Stimulated activated CD8-positive, alpha-beta memory T cell treated with anti-CD3 and anti-CD28 coated beads, Interleukin-15, amount 100 ng/mL, for 4 hours (primary cell): ENCODE measurements at places on chromosomes 4 and X.

- no peak for DNase-seq
These were observed 107.2 kb downstream of the GASK1B start for GRCh38 chr4:158065603-158066002.

DNA sequence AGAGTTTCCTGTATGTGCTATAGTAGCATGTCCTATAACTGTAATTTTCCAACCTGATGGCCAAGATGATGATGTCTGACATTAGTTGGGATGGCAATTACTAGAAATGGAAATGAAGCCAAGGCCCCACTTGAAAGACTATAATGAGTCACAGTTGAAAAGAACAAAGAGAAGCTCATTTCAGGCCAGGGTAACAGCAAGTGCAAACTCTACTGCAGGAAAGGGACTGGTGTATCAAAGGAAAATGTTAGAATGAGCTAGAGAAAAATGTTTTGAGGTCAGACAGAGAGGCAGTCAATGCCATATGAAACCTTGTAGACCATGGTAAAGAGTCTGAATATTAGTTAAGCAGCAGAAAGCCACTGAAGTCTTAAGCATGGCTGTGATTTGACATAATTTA is 146.2 kb upstream of the SH3RF1 start:
- DNase-seq, result no peak

DNA sequence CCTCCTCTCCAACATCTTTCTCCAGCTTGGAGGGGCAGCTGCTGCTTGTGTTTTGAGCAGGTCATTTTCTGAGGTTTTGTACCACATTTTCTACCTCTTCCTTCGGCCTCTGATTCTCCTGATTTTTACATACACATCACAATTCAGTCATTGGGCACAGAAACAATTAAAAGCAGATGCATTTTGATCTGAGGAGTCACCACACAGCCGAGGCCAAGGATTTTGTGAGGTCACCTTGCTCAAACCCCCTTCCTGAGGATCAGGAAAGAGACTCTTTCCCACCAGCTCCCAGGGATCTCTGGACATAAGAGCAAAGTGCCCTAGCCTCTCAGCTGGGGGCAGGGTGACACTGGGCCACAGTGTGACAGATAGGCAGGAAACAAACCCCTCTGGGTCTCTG is 5.4 kb upstream of the FATE1 start:
- no peak for DNase-seq

- no peak for DNase-seq
These were observed 159.1 kb upstream of the TTC29 start for GRCh38 chr4:147104768-147105167.

DNA sequence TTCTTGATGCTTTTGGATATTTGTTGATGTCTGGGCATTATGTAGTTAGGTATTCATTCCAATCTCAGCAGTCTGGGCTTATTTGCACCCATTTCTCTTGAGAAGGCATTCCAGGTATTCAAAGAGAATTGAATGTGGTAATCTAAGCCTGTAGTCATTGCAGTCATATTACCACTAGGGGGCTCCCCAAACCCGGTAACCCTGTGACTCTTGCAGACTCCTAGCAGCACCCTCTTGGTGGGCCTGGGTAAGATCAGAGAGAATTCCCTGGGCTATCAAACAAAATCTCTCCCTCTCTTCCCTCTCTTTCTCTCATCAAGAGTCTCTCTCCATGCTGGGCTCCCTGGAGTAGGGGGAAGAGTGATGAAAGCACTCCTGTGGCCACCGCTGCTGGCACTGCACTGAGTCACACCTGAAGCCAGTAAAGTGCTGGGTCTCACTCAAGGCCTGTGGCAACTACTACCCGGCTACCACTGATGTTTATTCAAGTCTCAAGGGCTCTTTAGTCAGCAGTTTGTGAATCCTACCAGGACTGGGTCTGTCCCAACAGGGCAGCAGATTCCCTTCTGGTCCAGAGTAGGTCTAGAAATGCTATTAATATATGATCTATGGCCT is 187.7 kb upstream of the NUDT10 start:
- DNase-seq, result no peak

- no peak for DNase-seq
These were observed 1221.1 kb upstream of the ADGRL3 start for GRCh38 chr4:59979061-59979460.

GRCh38 chr4:169315530-169316343 is 45.0 kb upstream of the SH3RF1 start:
- no peak for DNase-seq

DNA sequence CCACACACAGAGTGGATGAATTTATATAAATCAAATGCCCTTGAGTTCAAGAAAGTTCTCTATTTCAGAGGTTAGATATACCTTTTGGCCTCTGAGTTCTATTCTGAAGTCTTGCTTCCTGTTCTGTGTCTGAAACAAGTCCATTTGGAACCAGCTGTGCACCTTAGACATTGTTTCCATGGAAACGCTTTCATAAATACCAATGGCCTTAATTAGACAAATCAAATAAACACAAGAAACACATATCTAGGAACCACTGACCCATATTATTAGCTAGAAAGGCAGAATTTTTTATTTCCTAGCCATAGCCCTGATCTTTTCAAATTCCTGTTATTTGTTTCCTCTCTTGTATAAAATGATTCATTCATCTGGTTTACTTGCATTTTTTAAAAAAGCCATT is 8.4 kb upstream of the C4orf54 start:
- no peak for DNase-seq

DNA sequence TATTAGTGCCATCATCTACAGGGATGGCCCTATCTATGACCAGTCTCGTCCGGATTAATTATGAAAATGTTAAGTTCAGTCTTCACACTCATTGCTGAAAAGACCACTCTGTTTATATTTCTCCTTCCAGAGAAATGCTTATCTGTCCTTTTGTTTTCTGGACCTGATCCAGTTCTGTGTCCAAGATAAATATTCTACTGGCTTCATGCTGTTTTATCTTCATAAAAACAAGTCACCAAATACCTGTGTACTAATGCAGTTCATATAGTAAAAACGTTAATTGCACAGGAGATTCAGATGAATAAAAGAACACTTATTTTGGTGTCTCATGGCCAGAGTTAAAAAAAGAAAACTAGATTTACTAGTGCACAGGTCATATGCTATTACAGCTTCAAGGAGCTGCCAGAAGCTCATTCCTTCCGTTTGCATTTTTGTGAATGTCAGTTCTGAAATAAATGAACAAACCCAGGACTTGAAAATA is 17.3 kb downstream of the FNIP2 start:
- no peak for DNase-seq

DNA sequence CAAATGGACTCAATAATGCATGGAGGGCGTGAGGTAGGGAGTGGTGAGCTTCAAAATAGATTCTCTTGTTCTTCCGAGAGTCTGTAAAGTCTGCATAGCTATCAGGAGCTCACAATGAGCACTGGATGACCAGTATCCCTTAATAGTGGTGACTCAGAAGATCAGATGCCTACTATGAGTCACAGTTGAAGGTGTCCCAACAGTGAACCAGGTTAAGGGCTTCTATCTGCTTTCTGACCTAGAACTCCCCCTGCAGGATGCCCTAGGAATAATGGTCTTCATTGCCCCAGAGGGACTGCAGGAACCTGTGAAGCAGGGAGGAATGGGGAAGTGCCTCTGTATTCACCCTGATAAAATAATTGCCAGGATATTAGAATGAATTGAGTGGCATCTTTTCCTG is 22.1 kb downstream of the DGKK start:
- no peak for DNase-seq

DNA sequence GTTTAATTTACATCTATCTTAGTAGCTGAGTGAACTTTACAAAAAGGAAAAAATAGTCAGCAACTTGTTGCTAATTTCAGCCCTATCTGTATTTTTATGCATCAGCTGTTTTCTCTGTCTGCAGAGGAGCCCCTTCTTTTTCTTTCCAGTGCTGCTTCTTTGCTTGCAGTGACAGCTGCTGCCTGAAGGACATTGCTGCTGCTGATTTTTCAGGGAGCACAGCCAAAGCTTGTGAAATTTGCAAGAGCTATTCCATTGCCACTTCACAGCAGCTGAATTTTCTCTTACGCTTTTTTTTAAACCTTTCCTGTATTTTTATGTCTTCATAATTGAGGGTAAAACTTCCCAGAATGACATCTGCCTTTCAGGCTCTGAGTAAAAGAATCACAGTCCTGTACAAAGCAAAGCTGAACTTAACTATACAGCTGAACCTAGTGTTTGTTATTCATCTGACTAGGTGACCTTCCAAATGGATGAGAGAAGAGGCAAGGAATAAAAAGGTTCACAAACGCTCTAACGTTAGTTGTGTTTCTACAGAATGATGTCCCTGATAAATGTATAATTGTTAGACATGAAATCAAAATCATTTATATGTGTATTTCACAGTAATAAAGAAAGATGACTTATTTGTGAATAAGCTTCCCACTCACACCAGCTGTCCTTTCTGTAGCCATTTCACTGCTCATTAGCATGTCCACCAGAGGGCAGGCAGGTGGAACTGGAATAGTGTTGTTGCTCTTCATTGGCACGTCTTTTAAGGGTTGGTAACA is 541.4 kb downstream of the ADGRL3 start:
- no peak for DNase-seq

- DNase-seq, result no peak
These were observed 208.3 kb upstream of the MID1 start for GRCh38 chrX:10828640-10829039.

DNA sequence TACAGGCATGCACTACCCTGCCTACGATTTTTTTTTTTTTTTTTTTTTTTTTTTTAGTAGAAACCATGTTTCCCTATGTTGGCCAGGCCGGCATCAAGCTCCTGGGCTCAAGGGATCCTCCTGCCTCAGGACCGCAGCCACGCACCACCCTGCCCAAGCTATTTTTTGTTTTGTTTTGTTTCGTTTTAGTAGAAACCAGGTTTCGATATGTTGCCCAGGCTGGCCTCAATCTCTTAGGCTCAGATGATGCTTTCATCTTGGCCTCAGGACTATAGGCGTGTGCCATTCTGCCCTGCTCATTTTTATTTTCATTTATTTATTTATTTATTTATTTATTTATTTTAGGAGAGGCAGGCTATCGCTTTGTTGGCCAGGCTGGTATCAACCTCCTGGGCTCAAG is 1.2 kb upstream of the SSX3 start:
- DNase-seq, result no peak

GRCh38 chrX:16516232-16516876 is 133.6 kb upstream of the S100G start:
- DNase-seq, result no peak

- DNase-seq, result no peak
These were observed 16.5 kb downstream of the ADH6 start for GRCh38 chr4:99202536-99202935.

DNA sequence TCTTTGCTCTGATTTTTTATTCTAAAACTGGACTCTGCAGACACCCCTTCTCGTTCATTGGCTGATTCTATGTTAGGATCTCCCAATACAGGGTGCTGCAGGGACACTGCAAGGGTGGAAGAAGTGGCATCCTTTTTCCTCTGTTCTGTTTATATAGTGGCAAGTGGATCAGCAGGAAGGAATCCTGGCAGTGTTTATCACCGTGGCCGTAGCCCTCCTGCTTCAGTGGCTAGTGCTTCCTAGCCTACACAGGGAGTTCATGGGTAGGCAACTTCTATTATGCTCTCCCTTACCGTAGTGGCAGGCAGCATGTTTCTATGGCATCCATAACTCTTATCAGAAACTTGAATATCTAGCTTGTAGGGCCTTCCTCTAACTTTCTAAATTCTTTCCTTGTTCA is 6.4 kb upstream of the AP1AR start:
- DNase-seq, result no peak
